ENCODE measurements at places on chromosomes 1 and 21. TPM values are rescaled to one million over a fixed set of nuclear protein-coding genes. Genes with fewer than 3 reads are reported as not detected.
A peak's percentile ranks its signal among the peaks of the same experiment; 100 is the strongest.

GRCh38 chr1:9128166-9128519, 759 bp downstream of the GPR157 start:
- no peaks in the 10 kb centered on the region for H3K27me3 ChIP-seq
- no peaks in the 10 kb centered on the region for H3K36me3 ChIP-seq
- H3K27ac ChIP-seq, result peak overlapping the region; percentile 99

GRCh38 chr1:6088956-6089355, 43.3 kb downstream of the KCNAB2 start:
- no peaks in the 10 kb centered on the region for H3K27me3 ChIP-seq
- DNase-seq, result no peak
- H3K27ac ChIP-seq, result no peak overlapping the region
- H3K36me3 ChIP-seq, result no peaks in the 10 kb centered on the region

GRCh38 chr1:56550138-56550858, 29.1 kb downstream of the PLPP3 start:
- no peaks in the 10 kb centered on the region for H3K36me3 ChIP-seq
- H3K4me3 ChIP-seq, result no peak overlapping the region
- H3K27me3 ChIP-seq, result no peaks in the 10 kb centered on the region
- H3K27ac ChIP-seq, result peak overlapping the region; percentile 25
- peaks cover 87% of the 10 kb centered on the region for H3K4me1 ChIP-seq

DNA sequence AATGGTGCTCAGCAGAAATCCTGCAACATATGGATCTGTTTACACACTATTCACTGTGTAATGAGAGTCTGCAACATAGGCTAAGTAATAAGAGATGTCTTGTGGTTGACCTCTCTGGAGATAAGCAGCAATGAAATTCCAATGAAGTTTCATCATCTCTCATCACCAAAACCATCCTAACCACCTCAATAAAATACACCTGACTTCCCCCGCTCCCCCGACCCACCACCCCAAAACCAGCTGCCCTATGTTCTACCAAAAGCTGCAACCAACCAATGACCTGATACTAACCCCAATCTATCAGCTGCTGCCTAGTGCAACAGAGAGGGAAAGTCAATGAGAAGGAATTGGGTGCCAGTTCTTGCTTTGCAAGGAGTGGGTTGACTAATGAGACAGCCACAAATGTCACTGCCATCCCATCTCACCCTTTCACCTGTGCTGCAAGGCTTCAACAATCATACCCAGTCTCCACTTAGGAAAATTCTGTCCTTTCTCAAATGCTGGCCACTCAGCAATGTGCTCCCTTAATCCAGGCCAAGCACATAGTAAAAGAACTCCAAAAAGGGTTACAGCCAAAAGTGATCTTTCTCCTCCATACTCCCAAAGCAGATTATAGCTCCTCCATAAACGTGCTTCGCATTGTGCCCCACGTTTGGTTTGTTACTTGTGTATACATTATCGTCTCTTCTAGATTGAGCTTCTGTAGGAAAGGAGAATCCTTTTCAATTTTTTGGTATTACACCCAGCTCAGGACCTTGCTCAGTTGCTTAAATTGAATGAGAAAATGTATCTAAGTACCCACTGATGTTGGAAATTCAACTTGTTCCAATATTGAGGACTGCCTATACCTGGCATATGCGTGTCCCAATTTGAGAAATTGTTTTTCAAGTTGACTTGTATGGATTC, 29.0 kb downstream of the MRPL39 start:
- H3K27ac ChIP-seq, result no peak overlapping the region
- no peaks in the 10 kb centered on the region for H3K4me1 ChIP-seq
- no peaks in the 10 kb centered on the region for H3K27me3 ChIP-seq
- H3K4me3 ChIP-seq, result no peak overlapping the region

DNA sequence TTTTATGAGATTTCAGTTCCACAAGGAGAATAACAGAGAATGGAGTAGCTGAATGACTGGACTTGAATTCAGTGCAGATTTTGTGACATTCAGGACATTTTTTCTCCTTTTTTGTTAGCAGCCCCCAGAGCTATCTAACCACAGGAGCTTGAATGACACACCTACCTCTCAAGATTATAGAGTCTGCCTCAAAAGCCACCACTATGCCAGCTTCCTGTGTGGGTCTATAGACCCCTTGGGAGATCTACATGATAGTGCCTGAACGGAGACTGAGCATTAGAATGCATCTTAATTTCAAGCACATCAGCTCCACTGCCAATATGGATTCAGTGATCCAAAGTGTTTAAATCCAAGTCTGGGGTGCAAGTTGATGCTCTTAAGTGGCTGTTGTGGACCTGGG, 74.4 kb upstream of the ZNF648 start:
- H3K27ac ChIP-seq, result no peak overlapping the region
- DNase-seq, result no peak
- H3K4me1 ChIP-seq, result no peaks in the 10 kb centered on the region
- H3K36me3 ChIP-seq, result no peaks in the 10 kb centered on the region
- H3K4me3 ChIP-seq, result no peak overlapping the region

DNA sequence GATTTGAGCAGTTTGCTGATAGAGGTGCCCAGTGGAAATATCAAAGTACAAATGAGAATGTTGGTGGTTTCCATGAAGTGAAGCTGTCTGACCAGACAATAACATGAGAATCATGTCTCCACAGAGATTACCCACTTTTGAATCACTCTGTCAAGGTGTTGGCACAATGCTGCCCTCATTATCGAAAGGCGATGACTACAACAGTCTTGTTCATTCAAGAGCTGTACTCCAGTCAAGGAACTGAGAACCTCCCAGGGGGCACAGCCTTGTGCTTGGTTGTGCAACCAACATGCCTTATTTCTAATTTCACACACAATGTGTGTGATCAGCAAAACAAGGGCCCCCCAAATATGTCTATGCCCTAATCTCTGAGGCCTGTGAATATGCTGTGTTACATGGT, 35.7 kb downstream of the ETS2 start:
- no peak overlapping the region for H3K27ac ChIP-seq
- DNase-seq, result no peak
- no peak overlapping the region for H3K4me3 ChIP-seq
- no peaks in the 10 kb centered on the region for H3K27me3 ChIP-seq

DNA sequence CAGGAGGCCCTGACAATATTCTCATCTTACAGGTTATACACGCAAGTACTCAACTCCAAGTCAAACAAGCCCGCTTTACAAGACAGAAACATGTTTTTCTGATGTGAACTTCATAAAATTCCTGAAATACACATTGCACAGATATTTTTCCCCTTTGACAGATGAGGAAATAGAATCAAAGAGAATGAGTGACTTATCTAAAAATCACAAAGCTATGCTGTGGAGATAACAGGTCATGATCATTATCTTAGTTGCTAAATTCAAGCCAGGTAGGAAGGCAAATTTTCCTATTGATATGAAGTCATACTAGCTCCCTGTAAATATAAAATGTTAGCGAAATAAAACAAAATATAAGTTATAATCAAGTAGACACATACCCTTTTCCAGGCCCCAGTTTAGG, 18.3 kb downstream of the UBR4 start:
- no peak for DNase-seq
- no peaks in the 10 kb centered on the region for H3K4me1 ChIP-seq
- peaks cover 6% of the 10 kb centered on the region for H3K36me3 ChIP-seq
- H3K27ac ChIP-seq, result no peak overlapping the region

GRCh38 chr1:218642033-218642948, 297.2 kb downstream of the TGFB2 start:
- no peaks in the 10 kb centered on the region for H3K27me3 ChIP-seq
- H3K36me3 ChIP-seq, result no peaks in the 10 kb centered on the region
- no peak for DNase-seq

GRCh38 chr1:160261556-160261892, 825 bp downstream of the DCAF8 start:
- DNase-seq, result peak; percentile 79
- peak overlapping the region; percentile 88 for H3K4me3 ChIP-seq
- H3K27me3 ChIP-seq, result no peaks in the 10 kb centered on the region
- H3K36me3 ChIP-seq, result no peaks in the 10 kb centered on the region

DNA sequence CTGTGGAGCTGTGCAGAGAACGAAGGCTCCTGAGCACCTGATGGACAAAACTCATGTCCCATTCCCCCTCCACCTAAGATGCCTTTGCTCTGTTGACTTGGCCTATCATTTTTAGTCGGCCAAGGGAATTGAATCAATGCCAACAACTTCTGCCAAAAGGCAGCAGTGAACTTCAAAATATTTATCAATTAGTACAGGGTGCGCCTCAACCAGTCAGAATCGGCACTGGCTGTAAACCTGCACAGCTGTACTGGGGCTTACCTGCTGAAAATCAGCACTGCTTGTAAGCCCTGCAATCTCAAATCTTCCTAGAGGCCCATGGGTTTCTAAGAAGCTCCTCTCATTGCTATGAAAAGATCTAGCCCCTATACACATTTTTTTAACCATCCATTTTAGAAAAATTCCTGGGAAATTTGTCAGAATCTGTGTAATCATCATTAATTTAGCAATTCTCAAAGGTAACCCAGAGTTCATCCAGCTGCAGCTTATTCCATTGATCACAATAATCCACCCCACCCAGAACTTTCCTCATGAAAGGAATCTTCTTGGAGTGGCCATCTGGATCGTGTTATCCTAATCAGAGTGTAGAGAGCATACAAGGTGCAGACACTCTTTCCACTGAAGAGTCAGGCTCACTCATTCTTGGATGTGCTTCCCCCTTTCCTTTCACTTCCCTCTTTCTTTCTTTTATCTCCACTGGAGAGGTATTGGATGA, 40.2 kb downstream of the ADAMTS1 start:
- no peaks in the 10 kb centered on the region for H3K36me3 ChIP-seq
- peaks cover 13% of the 10 kb centered on the region for H3K4me1 ChIP-seq
- no peaks in the 10 kb centered on the region for H3K27me3 ChIP-seq
- H3K4me3 ChIP-seq, result no peak overlapping the region
- no peak overlapping the region for H3K27ac ChIP-seq
- DNase-seq, result no peak

DNA sequence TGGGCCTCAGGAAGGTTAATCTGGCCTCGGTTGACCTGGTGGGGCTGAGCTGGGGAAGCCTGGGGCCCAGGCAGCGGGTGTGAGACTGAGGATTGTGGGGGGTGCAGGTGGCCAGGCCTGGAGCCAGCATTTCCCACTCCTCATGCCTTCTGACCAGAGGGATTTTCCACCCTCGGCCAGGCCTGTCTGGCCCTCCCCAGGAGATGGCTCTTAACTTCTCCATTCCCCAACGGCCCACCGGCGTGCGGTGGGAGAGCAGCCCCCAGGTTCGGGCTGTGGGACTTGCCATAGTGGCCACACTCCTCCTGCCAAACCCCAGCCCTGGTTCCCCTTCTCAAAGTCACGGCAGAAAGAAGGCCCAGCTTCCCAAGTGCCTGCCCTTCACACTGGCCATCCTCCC, 126.5 kb upstream of the RUNX3 start:
- no peaks in the 10 kb centered on the region for H3K4me1 ChIP-seq
- no peaks in the 10 kb centered on the region for H3K27me3 ChIP-seq
- H3K27ac ChIP-seq, result no peak overlapping the region
- H3K36me3 ChIP-seq, result no peaks in the 10 kb centered on the region
- no peak overlapping the region for H3K4me3 ChIP-seq

GRCh38 chr1:173020138-173020750, 30.5 kb downstream of the TNFSF18 start:
- H3K27me3 ChIP-seq, result no peaks in the 10 kb centered on the region
- H3K27ac ChIP-seq, result no peak overlapping the region
- H3K4me1 ChIP-seq, result no peaks in the 10 kb centered on the region
- DNase-seq, result no peak

The CELA2B gene
- total RNA-seq, result not detected

The TRMT1L gene
- total RNA-seq, result 42.8 TPM

The SPRR2B gene
- not detected for total RNA-seq

The MROH7 gene
- 0.42 TPM for total RNA-seq

The FNDC5 gene
- total RNA-seq, result 39.6 TPM

The TNFSF18 gene
- not detected for total RNA-seq
